ENCODE measurements at places on chromosomes 5 and 9.
A peak's percentile ranks its signal among the peaks of the same experiment; 100 is the strongest.

GRCh38 chr9:30519756-30520155 lies 1864.7 kb upstream of the ACO1 start:
- H3K4me1 ChIP-seq, result no peaks in the 10 kb centered on the region
- H3K4me3 ChIP-seq, result no peak overlapping the region
- H3K27me3 ChIP-seq, result no peaks in the 10 kb centered on the region
- no peak overlapping the region for H3K27ac ChIP-seq
- DNase-seq, result no peak

GRCh38 chr5:66963559-66963971 lies 233.0 kb downstream of the CD180 start:
- H3K27ac ChIP-seq, result peak overlapping the region; percentile 44
- peak; percentile 96 for DNase-seq
- H3K4me3 ChIP-seq, result no peak overlapping the region
- H3K27me3 ChIP-seq, result no peaks in the 10 kb centered on the region
- H3K36me3 ChIP-seq, result no peaks in the 10 kb centered on the region

DNA sequence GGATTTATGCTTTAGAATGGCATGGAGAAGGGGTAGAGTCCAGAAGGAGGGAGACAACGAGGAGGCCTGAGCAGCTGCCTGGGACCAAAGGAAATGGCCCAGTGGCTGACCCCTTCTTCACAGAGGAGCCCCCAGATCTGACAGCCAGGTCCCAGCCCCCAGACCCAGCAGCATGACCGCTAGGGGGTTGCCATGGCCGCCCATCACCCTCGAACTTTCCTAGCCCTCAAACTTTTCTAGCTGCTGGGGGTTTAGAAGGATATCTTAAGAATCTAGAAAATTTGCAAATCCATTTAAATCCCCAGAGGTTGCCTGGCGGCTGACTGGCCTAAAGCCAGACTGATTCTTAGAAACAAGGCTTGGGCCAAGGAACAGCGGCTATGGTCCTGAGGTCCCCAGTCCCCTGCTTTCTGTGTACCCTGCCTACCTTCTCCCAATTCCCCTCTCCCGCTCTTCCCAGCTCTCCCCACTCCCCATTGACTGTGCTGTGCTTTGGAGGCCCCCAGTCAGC lies 972 bp downstream of the PDGFRB start:
- H3K27me3 ChIP-seq, result no peaks in the 10 kb centered on the region
- H3K4me3 ChIP-seq, result no peak overlapping the region
- H3K36me3 ChIP-seq, result no peaks in the 10 kb centered on the region

GRCh38 chr9:104868687-104869404 lies 59.1 kb downstream of the ABCA1 start:
- no peaks in the 10 kb centered on the region for H3K36me3 ChIP-seq
- DNase-seq, result peak; percentile 92
- H3K4me1 ChIP-seq, result peaks cover 2% of the 10 kb centered on the region
- H3K27ac ChIP-seq, result no peak overlapping the region
- no peaks in the 10 kb centered on the region for H3K27me3 ChIP-seq

DNA sequence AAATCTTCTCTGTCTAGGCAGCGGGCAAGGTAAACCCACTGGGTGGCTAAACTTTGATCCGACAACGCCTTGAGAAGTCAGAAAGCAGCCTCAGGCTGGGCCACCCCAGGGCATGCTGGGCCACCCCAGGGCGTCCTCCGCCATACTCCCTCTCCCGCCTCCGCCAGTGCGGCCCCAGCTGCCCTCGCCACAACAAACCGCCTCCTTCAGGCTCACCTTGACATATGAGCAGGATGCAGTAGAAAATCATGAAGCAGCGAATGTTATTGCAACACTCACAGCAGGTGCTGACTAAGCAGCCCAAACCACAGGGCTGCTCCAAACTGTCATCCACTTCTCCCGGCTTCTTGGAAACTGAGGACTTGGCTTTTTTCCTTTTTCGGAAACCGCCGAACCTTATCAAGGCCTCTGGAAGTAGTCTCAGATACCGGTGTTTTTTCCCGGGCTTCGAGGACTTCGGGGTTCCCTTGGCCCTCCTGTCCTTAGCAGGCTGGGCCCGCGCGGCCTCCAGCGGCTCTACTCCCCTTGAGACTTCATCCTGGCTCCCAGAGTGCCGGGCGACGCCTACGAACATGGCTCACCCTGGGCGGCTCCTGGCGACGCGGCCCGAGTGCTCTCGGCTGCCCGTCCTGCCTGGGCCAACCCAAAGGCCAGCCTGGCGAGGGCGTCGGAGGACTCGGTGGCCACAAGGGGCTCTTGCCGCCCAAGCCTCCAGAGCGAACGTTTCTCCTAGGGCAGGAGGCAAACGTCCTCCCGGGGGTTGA lies at the start of gene SLCO6A1:
Gene SLCO6A1 (minus strand): TSS at position 731 of the 764 bp plus-strand sequence. CDS start 157 bp downstream, at position 574.
- H3K27me3 ChIP-seq, result no peaks in the 10 kb centered on the region
- no peak within 1 kb of the TSS for H3K27ac ChIP-seq
- no peak within 1 kb of the TSS for H3K4me3 ChIP-seq
- DNase-seq, result peak; percentile 1
- H3K4me1 ChIP-seq, result no peaks in the 10 kb centered on the region

DNA sequence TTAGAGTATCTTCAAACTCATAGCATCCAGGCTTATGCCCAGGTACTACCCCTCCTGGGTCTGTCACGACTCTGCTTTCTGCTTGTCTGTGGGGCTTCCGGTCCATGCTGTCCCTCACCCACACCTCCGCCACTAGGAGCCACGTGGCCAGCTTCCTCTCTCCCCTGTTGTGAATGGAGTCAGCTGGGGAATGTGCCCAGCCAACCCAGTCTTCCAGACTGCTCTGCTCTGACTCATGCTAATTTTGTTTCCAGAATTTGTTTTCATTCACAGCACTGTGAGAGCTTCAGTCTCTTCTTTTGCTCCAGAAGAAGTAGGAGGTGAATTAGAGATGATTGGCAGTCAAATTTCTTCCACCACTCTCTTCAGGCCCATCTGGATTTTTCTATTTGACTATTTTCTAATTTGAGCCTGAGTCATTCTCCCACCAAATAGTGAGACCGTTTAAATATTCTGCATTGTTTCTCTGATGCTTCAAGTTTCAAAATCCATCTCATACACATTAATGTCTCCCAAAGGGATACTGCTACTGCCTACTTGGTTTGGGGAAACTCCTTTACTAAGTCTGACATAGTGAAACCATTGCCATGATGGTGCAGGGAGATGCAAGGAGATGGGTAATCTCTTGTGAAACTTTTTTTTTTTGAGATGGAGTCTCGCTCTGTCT lies 424.1 kb upstream of the KIF2A start:
- H3K27ac ChIP-seq, result no peak overlapping the region
- peak; percentile 53 for DNase-seq
- no peaks in the 10 kb centered on the region for H3K27me3 ChIP-seq
- H3K36me3 ChIP-seq, result no peaks in the 10 kb centered on the region
- no peak overlapping the region for H3K4me3 ChIP-seq

DNA sequence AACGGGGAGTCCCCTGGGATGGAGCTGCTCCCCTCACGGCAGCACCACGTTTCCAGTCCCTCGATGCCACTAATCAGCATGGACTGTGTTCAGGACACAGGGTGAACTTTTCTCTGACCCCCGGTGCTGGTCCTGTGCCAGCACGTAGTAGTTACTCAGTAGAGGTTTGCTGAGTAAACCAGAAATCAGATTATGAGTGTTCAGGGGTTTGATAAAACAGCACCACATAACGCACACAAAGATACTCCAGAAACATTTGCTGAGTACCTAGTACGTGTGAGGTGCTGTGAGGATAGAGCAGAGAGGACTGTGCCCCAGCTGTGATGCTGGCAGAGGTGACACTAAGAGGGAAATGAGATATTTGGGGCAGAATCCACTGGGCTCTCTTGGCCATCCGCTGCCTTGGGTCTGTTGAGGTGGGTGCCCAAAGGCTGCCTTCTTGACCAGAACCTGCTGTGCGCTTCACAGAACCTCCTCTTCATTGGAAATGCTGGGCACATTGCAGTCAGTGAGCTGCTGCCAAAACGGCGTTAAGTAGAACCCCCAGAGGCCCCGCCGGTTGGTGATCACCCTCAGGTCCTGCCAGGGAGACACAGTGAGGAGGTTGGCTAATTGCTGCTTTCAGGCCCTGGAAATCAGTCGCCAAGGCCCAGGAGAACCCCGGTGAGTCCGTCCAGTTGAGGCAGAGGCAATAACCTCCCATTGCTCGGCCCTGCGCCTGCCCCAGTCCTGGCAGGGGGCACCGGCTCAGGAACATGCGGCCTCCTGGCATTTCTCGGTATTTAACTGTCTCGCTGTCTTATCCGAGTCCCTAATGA lies 49.4 kb downstream of the NEURL1B start:
- no peaks in the 10 kb centered on the region for H3K4me1 ChIP-seq
- H3K27me3 ChIP-seq, result no peaks in the 10 kb centered on the region
- DNase-seq, result no peak
- H3K36me3 ChIP-seq, result no peaks in the 10 kb centered on the region

DNA sequence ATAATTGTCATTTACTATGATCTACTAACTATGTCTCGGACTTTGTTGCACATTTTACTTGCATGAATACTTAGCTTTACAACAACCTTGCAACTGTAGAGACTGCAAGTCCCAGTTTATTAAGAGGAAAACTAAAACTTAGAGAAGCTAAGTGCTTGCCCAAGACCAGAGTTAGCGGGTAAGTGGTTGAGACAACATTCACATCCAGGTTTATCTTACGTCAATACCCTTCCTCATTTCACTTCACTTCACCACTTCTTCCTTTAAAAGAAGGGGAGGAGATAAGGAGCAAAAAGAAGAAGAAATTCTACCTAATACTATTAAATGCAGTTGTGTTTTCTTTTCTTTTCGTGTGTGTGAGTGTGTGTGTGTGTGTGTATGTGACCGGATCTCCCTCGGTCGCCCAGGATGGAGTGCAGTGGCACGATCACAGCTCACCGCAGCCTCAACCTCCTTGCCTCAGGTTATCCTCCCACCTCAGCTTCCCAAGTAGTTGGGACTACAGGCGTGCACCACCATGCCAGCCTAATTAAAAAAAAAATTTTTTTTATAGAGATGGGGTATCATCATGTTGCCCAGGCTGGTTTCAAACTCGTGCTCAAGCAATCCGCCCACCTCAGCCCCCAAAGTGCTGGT lies 37.4 kb downstream of the MEGF9 start:
- H3K27ac ChIP-seq, result no peak overlapping the region
- H3K4me1 ChIP-seq, result no peaks in the 10 kb centered on the region
- peak; percentile 6 for DNase-seq
- no peak overlapping the region for H3K4me3 ChIP-seq

DNA sequence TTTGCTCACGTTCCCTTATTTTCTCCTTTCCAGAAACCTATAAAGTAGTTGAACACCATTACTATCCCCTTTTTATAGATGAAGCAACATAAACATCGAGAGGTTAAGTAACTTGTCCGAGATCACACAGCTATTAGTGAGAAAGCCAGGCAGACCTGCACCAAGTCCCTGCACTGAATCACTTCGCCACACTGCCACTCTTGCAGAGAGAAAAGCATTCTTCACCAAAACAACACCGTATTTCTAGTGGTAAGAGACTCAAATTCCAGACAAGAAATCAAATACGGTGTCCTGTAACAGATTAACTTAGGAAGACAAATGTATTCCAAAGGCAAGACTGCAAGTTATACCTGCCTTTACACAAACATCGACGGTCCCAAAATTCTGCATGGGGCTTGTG lies 82.0 kb upstream of the DMRT1 start:
- H3K27ac ChIP-seq, result no peak overlapping the region
- peaks cover 5% of the 10 kb centered on the region for H3K4me1 ChIP-seq
- no peak overlapping the region for H3K4me3 ChIP-seq
- no peak for DNase-seq
- no peaks in the 10 kb centered on the region for H3K36me3 ChIP-seq

DNA sequence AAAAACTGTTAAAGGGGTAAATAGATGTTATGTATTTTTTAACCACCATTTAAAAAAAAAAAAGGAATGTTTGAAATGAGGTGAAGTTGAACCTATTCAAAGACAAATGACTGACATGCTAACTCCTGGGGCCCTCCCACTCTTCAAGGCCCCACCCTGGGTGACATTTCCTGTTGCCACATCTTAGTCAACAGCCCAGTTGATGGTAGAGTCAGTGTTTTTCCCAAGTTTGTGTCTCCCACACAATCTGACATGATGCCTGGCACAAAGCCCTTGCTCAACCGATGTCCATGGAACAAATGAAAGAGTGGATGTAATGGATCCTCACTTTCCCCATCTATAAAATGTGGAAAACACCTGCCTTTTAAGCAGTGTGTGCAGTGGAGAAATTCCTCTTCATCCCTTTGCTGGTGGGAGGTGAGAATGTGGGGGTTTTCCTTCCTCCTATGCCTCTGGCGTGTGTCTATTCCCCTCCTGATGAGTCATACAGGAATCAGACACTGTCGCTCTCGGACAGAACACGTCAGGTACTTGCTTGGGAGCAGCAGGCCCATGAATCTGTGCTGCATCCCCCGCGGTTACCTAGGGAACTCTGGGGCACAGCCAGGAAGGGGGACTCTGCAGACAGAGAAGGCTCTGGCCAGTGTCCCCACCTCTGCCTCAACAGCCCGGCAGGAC lies 13.7 kb upstream of the ADRA1B start:
- no peak overlapping the region for H3K4me3 ChIP-seq
- H3K4me1 ChIP-seq, result no peaks in the 10 kb centered on the region
- no peaks in the 10 kb centered on the region for H3K36me3 ChIP-seq

GRCh38 chr5:113489299-113489698 lies 1.0 kb upstream of the MCC start:
- DNase-seq, result no peak
- no peaks in the 10 kb centered on the region for H3K36me3 ChIP-seq
- H3K27ac ChIP-seq, result no peak overlapping the region
- no peaks in the 10 kb centered on the region for H3K4me1 ChIP-seq
- no peak overlapping the region for H3K4me3 ChIP-seq

GRCh38 chr5:112254303-112254702 lies 164.8 kb downstream of the EPB41L4A start:
- DNase-seq, result no peak
- H3K27ac ChIP-seq, result no peak overlapping the region
- H3K36me3 ChIP-seq, result no peaks in the 10 kb centered on the region
- no peaks in the 10 kb centered on the region for H3K4me1 ChIP-seq
- no peak overlapping the region for H3K4me3 ChIP-seq
- no peaks in the 10 kb centered on the region for H3K27me3 ChIP-seq

- DNase-seq, result no peak
- H3K36me3 ChIP-seq, result no peaks in the 10 kb centered on the region
- peaks cover 73% of the 10 kb centered on the region for H3K27me3 ChIP-seq
- H3K4me3 ChIP-seq, result no peak overlapping the region
- H3K4me1 ChIP-seq, result no peaks in the 10 kb centered on the region
These were observed 11.1 kb upstream of the NEUROG1 start for GRCh38 chr5:135546912-135547311.

DNA sequence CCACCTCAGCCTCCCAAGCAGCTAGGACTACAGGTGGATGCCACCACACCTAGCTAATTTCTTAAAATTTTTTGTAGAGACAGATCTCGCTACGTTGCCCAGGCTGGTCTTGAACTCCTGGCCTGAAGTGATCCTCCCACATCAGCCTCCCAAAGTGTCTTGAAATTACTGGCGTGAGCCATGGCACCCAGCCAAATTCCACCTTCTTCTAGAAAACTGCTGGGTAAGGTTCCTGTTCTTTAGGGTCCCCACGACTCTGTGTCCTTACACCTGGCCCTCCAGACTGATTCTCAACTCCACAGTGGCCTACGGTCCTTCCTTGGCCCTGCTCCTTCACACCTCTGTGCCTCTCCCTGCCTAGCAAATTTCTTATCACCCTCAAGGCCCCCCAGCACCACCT lies 1.9 kb downstream of the MAPK9 start:
- no peaks in the 10 kb centered on the region for H3K27me3 ChIP-seq
- no peaks in the 10 kb centered on the region for H3K36me3 ChIP-seq
- no peak for DNase-seq

- H3K27ac ChIP-seq, result no peak overlapping the region
- H3K36me3 ChIP-seq, result no peaks in the 10 kb centered on the region
- H3K27me3 ChIP-seq, result no peaks in the 10 kb centered on the region
- peak; percentile 2 for DNase-seq
- H3K4me1 ChIP-seq, result no peaks in the 10 kb centered on the region
- H3K4me3 ChIP-seq, result no peak overlapping the region
These were observed 356.8 kb upstream of the CHD1 start for GRCh38 chr5:99285606-99286005.

All from mesendoderm (in vitro differentiated cells).